Ecto neural progenitor cell (in vitro differentiated cells): ENCODE measurements at places on chromosomes 12 and 14.

GRCh38 chr14:98369344-98369743 lies 902.7 kb downstream of the BCL11B start:
- no peak for DNase-seq

DNA sequence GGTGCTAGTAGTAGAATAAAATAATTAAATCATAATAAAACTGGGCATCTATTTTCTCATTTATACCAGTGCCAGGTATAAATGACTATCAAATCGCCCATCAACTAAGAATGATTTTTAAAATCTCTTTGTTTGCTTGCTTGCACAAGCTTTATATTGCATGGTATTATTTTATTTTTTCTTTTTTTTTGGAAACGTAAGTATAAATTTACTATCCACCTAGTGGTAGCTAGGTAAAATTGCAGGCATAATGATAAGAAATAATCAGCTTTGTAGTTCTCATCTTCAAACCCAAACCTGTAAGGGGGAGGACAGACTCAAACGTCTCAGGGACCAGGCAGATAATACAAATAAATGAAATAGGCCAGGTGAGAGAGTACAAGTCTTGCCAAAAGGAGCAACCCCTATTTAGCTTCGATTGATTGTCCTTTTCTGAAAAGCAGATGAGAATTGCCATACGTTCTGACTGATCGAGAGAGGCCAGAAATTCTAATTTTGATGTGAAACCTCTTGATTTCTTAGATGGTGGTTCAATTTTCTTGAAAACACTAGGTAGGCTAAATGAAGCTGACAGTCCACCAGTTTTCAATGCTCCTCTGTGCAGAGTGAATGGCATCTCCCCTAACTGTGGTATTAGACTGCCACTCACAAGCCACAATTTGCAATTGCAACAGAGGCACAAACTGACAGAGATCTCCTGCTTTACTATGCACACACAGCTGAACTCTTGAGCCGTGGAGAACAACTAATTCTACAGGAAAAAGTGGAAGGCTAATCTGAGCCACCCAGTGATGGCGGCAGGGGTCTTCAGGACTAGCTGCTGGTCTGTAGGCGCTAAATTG lies 189.3 kb downstream of the DACT1 start:
- no peak for DNase-seq

DNA sequence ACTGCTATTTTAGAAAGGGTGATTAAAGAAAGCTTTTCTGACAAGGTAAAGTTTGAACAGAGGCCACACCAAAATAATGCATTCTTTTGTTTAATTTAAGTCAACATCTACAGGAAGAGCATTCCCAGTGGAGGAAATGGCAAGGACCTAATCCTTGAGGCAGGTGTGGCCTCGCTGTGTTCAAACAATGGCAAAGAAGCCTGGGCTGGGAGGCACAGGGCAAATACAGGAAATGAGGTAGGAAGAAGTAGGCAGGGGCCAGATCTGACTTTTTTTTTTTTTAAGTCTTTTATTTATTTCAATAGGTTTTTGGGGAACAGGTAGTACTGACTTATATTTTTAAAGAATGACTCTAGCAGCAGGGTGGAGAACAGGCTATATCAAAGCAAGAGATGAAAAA lies 53.5 kb downstream of the ARMH4 start:
- DNase-seq, result no peak

- no peak for DNase-seq
Observed at GRCh38 chr14:60357551-60358149, 108.6 kb downstream of the PPM1A start.

DNA sequence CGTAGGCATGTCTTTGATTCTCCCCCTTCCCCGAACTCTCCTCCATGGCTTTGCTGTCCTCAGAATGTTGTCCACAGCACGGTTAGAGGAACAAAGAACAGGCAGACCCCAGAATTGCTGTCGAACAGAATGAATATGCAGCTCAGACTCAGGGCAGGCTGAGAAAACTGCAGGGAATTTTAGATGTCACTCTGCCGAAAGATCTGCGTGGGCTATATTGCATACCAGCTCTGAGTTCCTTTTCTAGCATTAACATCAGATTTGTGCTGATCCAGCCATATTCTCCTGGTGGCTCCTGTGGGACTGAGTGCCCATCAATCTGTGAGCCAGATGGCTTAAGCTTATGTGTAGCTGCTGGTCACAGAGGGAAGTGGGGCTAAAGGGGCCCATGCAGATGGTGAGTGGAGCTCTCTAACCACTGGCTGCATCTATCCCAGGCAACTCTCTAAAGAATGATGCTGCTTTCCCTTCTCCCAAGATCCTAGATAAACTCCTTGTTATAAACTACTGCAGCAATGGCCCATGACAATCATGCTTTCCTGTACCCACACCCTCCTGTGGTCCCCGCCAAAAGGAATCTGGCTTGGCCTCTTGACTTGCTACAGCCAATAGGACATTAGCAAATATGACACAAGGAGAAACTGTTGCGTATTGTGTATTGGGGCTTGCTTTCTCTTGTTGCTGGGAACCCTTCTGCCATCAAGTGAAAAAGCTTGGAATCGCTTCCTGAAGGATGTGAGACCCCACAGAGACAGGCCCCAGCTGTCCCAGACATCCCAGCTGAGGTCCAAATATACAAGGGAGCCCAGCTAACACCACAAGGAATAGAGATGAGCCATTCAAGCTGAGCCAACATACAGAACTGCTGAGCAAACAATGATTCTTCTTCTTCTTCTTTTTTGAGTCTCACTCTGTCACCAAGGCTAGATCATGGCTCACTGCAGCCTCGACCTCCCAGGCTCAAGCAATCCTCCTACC lies 101.3 kb downstream of the FOXN3 start:
- no peak for DNase-seq

GRCh38 chr12:1852076-1852475 lies 31.7 kb downstream of the LRTM2 start:
- no peak for DNase-seq

- DNase-seq, result no peak
Observed at GRCh38 chr12:57574795-57575194, 16.2 kb upstream of the PIP4K2C start.
